ENCODE measurements at places on chromosomes 16 and 17.

GRCh38 chr16:66952430-66953110 lies 8.5 kb upstream of the CES3 start:
- no peak for DNase-seq

DNA sequence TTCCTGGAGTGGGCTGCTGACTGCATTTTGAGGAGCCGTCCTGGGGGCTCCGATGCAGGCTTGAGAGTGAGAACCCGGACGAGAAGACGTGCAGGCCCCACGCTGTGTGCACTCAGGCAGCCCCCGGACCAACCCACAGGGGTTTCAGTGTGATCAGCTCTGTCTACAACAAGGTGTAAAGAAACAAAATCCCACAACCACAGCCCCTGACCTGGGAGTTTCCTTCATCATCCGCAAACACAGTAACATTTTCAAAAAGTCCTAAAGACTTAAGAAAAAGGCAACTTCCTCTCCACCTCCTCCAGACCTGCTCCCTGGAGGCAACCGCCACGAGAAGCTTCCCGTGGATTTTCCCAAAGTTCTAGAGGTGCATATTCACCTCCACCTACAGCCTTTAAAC lies 15.4 kb upstream of the MEAK7 start:
- DNase-seq, result no peak

- no peak for DNase-seq
Observed at GRCh38 chr16:60655514-60656153, 1380.6 kb downstream of the CDH8 start.

GRCh38 chr16:4913130-4913773 lies 23.7 kb downstream of the PPL start:
- DNase-seq, result no peak

- DNase-seq, result no peak
Observed at GRCh38 chr17:8126491-8127066, 2.7 kb upstream of the HES7 start.

DNA sequence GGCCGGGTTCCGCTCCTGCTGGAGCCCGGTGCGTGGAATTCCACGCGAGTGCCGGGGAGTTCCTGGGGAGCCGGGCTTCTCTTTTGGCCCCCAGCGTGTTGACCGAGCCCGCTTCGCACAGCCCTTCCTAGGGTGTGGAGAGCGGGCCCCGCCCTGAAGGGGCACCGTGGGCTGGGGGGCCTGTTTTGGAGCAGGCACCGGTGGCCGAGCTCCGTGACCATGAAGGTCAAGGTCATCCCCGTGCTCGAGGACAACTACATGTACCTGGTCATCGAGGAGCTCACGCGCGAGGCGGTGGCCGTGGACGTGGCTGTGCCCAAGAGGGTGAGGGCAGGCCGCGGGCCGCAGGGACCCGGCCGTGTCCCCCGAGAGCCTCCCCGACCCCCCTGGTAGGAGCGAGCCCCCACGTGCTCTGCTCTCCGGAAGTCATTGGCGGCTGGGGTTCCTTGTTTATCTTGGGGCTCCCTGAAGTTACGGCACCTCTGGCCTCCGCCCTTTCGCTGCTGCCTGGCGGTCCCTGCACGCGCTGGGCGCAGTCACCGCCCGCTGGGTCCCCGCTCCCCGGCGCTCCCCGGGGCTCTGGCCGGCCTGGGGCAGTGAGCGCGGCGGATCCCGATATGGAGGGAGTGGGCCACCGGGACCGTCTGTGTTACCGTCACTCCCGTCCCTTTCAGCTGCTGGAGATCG lies 528 bp downstream of the HAGHL start:
- no peak for DNase-seq

DNA sequence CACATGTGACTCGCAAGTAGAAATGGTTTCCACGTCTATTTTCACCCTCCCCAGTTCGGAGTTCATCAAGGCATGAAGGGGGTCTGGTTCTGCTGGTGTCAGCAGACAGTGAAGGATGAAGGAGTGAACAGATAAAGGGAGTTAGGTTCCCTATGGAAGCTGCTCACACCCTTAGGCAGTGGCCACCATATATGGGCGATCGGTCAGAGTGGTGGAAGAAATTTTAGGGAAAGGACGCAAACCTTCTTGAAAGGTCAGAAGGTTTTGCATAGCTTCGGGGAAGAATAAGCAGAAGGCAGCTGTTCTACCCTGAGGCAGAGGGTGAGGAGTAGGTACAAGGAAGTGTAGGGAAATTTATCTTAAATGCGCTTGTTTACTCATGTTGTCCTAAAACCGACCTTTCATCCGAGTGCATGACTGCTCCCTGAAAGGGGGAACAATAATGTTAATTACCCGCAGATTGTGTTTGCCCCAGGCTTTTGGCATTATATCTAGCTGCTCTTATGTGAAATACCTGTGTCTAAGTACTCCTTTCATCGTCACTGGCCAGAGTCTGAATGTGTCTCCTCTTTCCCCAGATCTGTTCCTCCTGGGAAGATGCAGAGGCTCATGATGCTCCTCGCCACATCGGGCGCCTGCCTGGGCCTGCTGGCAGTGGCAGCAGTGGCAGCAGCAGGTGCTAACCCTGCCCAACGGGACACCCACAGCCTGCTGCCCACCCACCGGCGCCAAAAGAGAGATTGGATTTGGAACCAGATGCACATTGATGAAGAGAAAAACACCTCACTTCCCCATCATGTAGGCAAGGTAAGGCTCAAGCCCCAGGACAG lies 12.5 kb downstream of the CDH5 start:
- no peak for DNase-seq

DNA sequence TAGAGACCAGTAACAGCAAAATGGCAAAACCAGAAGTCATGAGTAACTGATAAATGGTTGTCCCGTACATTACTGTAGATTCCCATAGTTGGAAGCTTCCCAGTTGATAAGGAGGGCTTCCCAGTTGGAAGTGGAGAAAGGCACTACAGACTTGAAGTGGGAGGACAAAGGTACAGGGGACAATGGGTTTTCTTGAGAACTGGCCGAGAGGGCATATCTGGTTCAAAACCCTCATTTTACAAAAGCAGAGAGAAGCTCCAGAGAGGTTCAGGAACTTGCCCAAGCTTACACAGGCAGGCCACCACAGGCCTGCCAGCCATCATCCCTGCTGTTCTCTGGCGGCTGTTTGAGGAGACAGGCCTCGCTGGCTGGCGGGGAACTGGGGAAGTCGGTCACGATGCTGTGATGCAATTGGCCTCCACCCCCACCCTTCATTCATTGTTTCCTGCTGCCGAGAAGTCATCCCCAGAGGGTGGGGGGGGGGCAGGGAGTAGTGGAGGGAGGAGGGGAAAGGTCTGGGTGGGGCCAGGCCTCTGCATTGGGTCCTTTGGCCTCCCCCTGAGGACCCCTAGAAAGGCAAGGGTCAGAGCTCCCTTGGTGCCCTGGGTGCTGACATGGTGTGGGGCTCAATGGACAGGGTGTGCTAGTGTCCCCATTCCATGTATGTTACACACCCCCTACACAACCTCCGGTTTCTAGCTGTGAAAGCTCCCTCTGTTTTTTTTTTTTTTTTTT lies 3.0 kb downstream of the UBALD2 start:
- no peak for DNase-seq

DNA sequence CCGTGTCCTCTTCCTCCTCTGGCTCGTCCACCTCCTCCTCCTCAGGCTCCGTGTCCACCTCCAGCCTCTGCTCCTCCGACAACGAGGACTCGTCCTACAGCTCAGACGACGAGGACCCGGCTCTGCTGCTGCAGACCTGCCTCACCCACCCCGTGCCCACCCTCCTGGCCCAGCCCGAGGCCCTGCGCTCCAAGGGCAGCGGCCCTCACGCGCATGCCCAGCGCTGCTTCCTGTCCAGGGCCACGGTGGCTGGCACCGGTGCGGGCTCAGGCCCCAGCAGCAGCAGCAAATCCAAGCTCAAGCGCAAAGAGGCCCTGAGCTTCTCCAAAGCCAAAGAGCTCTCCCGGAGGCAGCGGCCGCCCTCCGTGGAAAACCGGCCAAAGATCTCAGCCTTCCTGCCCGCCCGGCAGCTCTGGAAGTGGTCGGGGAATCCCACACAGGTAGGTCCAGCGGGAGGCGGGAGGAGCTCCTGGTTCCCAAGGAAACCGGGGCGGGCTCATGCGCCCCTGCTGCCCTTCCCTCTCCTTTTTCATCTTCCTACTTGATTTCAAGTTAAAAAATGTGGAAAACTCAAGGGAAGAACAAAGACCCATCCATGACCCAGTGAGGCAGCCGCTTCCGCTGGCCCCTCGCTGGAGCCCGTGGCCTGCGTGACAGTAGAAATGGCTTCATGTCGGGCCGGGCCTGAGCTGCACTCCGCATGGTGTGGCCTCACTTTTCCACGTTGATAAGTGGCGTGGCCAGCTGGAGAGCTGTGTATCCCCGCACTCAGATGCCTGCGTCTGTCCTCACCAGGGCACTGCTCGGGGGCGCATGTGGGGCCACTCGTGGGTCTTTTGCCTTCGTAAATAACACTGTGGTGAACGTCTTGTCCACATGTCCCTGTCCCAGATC lies 50.7 kb downstream of the ACTG1 start:
- no peak for DNase-seq

- no peak for DNase-seq
Observed at GRCh38 chr16:55944377-55944802, 69.2 kb upstream of the CES5A start.

GRCh38 chr17:42531455-42532354 lies 4.3 kb upstream of the NAGLU start:
- no peak for DNase-seq

DNA sequence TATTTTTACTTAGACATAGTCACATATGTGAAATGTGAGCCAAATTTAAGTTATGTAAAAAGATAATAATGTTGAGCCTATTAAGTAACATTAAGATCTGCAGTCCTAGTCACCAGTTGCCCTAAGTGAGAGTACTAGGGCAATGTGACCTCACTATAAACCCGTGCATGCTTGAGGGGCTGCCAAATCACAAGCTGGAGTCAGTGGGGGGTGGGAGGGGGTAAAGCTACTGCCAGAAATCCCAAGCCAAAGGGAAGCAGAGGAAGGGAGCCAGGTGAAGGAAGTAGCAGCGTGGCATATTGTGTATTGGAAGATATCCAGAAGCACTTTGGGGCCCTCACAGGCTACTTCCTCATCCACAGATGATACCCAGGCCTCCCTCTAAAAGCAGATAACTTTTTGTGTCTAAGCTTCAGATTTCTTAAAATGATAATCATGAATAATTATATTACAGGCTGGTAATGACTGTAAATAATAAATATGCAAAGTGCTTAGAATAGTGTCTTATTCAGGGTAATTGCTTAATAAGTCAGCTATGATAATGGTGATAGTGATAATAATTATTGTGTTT lies 134.1 kb downstream of the CA10 start:
- DNase-seq, result no peak

GRCh38 chr17:75927286-75927922 lies 13.4 kb downstream of the FBF1 start:
- DNase-seq, result no peak

DNA sequence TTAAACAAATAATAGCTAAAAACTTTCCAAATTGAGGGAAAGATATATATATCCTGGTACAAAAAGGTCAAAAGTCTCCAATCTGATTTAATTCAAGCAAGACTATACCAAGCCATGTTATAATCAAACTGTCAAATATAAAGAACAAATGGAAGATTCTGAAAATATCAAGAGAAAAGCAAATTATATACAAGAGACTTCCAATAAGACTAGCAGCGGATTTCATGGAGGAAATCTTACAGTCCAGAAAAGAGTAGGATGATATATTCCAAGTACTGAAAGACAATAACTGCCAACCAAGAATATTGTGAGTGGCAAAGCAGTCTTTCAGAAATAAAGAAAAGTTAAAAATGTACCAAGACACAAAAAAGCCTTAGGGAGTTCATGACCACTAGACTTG lies 102.2 kb downstream of the CEP112 start:
- DNase-seq, result no peak

GRCh38 chr17:28896491-28896883 lies 1.0 kb downstream of the FLOT2 start:
- no peak for DNase-seq

- DNase-seq, result no peak
Observed at GRCh38 chr17:82012640-82013295, 9.9 kb downstream of the CENPX start.

DNA sequence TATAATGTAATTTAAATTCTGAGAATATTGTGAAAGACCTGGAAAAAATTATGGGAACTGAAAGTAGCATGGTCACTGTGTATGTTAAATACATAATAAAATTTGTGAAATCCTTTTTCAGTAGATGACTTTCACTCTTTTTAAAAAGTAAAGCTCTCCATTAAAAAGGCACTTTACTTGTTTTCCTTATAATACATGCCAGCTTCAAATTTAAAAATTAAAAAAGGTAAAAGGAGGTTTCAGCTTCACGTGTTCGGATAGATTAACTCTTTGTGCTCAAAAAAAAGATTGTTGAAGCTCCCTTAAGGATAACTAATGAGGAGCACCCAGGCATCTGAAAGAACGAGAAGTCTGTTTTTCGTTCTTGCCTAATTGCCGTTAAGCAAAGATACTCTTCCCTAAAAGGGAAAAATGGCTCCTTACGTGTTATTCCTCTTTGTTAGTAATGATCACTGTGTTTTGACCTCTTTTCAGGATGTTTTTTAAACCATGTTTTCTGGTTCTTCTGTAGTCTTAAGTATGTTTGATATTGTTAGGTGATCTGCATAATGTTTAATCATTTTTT lies 87.8 kb downstream of the TUBD1 start:
- DNase-seq, result no peak

DNA sequence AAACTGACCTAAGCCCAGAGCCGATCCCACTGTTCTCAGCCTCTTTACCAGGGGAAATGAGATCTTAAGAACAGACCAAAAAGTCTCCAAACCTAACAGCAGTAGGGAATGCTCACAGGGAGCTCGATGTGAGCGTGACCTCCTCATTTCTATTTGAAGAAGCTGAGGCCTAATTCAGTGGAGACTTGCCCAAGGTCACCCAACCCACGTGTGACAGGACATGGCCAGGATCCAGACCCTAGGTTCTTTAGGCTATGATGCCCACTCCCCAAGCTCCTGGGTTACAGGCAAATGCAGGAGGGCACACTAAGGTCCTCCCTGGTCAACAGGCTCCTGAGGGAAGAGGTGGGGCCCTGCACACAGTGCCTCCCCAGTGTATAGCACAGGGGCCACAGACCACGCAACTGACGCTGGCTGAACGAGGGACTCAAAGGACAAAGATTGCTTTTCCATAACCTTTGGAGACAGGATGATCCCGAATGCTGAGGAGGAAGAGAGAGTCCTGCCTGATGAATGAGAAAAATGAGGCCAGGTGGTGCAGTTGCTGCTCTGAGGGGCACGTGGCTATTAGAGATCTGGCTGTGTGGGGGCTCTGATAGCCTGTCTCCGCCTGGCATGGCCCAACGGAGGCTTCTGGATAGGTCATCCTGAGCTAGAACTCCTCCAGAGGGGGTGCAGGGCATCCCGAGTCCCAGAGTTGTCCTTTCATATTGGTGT lies 24.0 kb downstream of the MAP3K14 start:
- no peak for DNase-seq

- DNase-seq, result no peak
Observed at GRCh38 chr16:53782148-53782547, 78.2 kb downstream of the FTO start.

Data from SK-N-MC (cell line).